HepG2 (cell line): ENCODE measurements at places on chromosomes 5 and 9.

DNA sequence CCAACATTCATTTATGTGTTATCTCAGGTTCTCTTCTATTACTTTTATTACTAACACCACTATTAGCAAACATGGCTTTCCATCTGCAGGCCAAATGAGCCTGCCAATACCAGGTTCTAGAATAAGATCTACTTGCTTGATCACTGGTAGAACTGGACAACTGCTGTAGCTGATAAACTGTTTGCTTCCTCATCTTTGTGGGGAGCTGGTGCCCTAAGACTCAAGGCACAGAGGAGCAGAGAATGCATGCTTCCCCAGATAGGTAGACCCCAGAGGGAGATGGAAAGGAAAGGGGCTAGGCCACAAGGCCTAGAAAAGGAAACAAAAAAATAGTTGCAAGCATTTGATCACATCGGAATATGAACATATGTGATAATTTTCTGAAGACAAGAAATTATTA lies 30.7 kb upstream of the AUH start:
- peaks cover 23% of the 10 kb centered on the region for H3K4me1 ChIP-seq
- H3K4me3 ChIP-seq: no peak overlapping the region
- no peaks in the 10 kb centered on the region for H3K36me3 ChIP-seq
- DNase-seq: no peak
- H3K27ac ChIP-seq: no peak overlapping the region

- no peaks in the 10 kb centered on the region for H3K36me3 ChIP-seq
- H3K4me3 ChIP-seq: no peak overlapping the region
- H3K27ac ChIP-seq: no peak overlapping the region
- no peak for DNase-seq
Observed at GRCh38 chr5:149833116-149833827, 103.2 kb downstream of the PPARGC1B start.

- no peaks in the 10 kb centered on the region for H3K36me3 ChIP-seq
- no peak overlapping the region for H3K4me3 ChIP-seq
- H3K27ac ChIP-seq: no peak overlapping the region
- H3K4me1 ChIP-seq: peaks cover 18% of the 10 kb centered on the region; the same call in 1 of the 2 replicates
Observed at GRCh38 chr5:61461926-61462325, 129.9 kb downstream of the ZSWIM6 start.

DNA sequence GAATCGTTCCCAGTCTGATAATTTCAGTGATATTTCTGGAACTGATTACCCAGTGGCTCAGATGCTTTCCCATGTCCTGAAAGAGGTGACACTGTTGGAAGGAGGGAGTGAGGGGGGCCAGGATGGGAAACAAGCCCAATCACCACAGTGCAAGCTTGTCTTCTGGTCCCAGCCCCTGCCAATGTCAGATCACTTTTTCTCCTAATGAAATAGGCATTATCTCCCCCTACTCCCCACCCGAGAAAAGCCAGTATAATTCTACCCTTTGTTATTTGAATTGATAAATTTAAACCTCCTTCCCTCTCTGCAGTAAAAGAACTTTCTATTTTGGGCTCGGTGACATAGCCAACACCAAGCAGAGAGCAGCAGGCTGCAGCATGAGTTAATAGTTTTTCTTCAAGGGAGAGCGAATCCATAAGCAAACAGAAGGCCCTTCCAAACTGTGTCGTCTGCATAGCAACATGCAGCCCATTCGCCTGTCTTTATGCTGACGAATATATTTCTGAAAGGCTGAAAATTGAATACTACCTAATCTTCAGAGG lies 14.6 kb upstream of the PPP2CA start:
- peaks cover 44% of the 10 kb centered on the region for H3K4me1 ChIP-seq
- H3K36me3 ChIP-seq: no peaks in the 10 kb centered on the region
- no peak overlapping the region for H3K27ac ChIP-seq
- peak; percentile 44 for DNase-seq
- no peaks in the 10 kb centered on the region for H3K27me3 ChIP-seq

GRCh38 chr5:163915481-163915961 lies 410.1 kb downstream of the MAT2B start:
- peak; percentile 27 for DNase-seq
- H3K4me3 ChIP-seq: no peak overlapping the region
- H3K27ac ChIP-seq: no peak overlapping the region
- H3K4me1 ChIP-seq: peaks cover 16% of the 10 kb centered on the region

- H3K4me1 ChIP-seq: no peaks in the 10 kb centered on the region
- no peak overlapping the region for H3K4me3 ChIP-seq
- H3K27ac ChIP-seq: no peak overlapping the region
- no peaks in the 10 kb centered on the region for H3K36me3 ChIP-seq
- H3K27me3 ChIP-seq: peaks cover 13% of the 10 kb centered on the region; the same call in 2 of the 3 replicates
Observed at GRCh38 chr9:85423422-85423821, 318.3 kb downstream of the AGTPBP1 start.

- H3K4me1 ChIP-seq: no peaks in the 10 kb centered on the region
- H3K27me3 ChIP-seq: no peaks in the 10 kb centered on the region
- DNase-seq: no peak
- H3K4me3 ChIP-seq: no peak overlapping the region
- no peak overlapping the region for H3K27ac ChIP-seq
Observed at GRCh38 chr5:98170994-98171393, 602.5 kb upstream of the RGMB start.

- peaks cover 4% of the 10 kb centered on the region; the same call in 2 of the 3 replicates for H3K27me3 ChIP-seq
- peak overlapping the region; percentile 99 for H3K27ac ChIP-seq
- DNase-seq: no peak
- H3K36me3 ChIP-seq: no peaks in the 10 kb centered on the region
- H3K4me3 ChIP-seq: peak overlapping the region; percentile 86
Observed at GRCh38 chr9:132945186-132946130, 1.0 kb upstream of the TSC1 start.

GRCh38 chr9:105392531-105392930 lies 55.3 kb upstream of the FSD1L start:
- no peak overlapping the region for H3K27ac ChIP-seq
- no peaks in the 10 kb centered on the region for H3K36me3 ChIP-seq
- no peaks in the 10 kb centered on the region for H3K27me3 ChIP-seq
- no peak for DNase-seq

DNA sequence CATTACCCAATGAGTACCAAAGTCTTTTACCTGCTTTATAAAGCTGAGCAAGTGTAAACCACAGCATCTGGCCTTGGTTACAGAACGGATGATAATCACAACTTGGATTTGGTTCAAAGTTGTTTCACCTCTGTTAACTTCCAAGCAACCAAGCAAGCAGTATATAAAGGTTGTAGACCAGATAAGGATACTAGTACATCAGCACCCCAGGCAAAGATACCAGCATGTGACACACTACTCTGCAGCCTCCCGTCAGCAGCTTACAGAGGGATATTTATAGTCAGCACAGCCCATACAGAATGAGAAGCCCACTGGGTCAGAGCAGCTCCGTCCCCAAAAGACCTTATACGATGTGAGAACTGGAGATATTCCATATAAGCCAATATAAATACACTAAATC lies 193.3 kb downstream of the SMARCA2 start:
- H3K36me3 ChIP-seq: no peaks in the 10 kb centered on the region
- no peak overlapping the region for H3K4me3 ChIP-seq
- no peak for DNase-seq
- no peak overlapping the region for H3K27ac ChIP-seq

GRCh38 chr5:177393206-177393765 lies 7.2 kb downstream of the PFN3 start:
- no peaks in the 10 kb centered on the region for H3K36me3 ChIP-seq
- DNase-seq: no peak
- no peak overlapping the region for H3K27ac ChIP-seq
- H3K27me3 ChIP-seq: peaks cover 4% of the 10 kb centered on the region; the same call in 1 of the 2 replicates

- no peaks in the 10 kb centered on the region for H3K36me3 ChIP-seq
- no peaks in the 10 kb centered on the region for H3K27me3 ChIP-seq
- H3K4me1 ChIP-seq: no peaks in the 10 kb centered on the region
- DNase-seq: no peak
Observed at GRCh38 chr9:107112707-107113243, 170.3 kb upstream of the RAD23B start.

DNA sequence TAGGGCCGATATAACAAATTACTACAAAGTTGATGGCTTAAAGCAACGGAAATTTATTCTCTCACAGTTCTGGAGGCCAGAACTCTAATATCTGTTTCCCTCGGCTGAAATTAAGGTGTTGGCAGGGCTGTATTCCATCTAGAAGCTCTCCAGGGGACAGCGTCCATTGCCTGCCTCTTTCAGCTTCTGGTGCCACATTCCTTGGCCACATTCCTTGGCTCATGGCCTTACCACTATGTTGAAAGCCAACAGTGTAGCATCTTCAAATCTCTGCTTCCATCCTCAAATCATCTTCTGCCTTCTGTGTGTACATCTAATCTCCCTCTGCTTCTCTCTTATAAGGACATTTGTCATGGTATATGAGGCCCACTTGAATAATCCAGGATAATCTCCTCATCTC lies 17.2 kb downstream of the FGF10 start:
- H3K36me3 ChIP-seq: no peaks in the 10 kb centered on the region
- no peak overlapping the region for H3K27ac ChIP-seq
- no peaks in the 10 kb centered on the region for H3K4me1 ChIP-seq

- DNase-seq: no peak
- no peak overlapping the region for H3K4me3 ChIP-seq
- H3K27me3 ChIP-seq: no peaks in the 10 kb centered on the region
- no peak overlapping the region for H3K27ac ChIP-seq
- no peaks in the 10 kb centered on the region for H3K4me1 ChIP-seq
Observed at GRCh38 chr5:95350631-95351030, 40.5 kb upstream of the FAM81B start.
